ENCODE measurements at places on chromosomes 6 and 20.

DNA sequence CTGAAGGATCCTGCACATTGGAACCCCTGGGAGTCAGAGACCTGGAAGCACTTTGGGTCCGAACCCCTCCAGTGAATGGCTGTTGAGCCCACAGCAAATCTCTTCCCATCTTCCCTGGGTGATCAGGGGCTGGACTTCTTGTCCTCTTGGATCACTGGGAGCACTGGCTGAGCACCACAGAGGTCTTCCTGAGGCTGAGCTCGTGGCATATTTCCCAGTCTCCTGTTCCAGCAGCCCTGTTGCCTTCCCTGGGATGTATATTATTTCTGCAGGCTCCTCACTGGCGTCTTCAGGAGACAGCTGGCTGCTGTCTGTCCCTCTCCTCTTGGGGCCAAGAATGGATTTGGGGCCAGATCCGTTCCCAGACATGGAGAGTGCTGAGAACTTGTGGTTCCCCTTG is 43.4 kb downstream of the PTK7 start:
- peak; percentile 69 for DNase-seq

DNA sequence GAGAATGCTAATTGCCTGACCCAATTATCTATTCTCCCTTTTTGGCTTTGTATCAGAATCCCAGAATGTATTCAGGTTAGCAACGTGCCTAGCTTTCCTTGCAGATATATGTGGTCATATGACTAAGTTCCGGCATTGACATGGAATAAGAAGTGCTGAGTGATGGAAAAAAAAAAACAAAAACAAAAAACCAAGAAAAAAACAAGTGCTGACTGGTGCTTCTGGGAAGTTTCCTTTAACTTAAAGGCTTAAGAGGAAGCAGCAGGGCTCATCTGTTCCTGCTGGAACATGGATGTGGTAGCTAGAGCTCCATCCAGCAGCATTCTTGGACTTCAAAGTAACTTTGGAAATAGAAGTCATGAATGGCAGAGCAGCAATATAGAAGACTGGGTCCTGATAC is 10.4 kb upstream of the RPF2 start:
- peak; percentile 86 for DNase-seq

- DNase-seq: no peak
Measured at GRCh38 chr6:145315982-145316600, 419.2 kb downstream of the EPM2A start.

- DNase-seq: no peak
Measured at GRCh38 chr6:43355862-43356590, 13.4 kb downstream of the ZNF318 start.

DNA sequence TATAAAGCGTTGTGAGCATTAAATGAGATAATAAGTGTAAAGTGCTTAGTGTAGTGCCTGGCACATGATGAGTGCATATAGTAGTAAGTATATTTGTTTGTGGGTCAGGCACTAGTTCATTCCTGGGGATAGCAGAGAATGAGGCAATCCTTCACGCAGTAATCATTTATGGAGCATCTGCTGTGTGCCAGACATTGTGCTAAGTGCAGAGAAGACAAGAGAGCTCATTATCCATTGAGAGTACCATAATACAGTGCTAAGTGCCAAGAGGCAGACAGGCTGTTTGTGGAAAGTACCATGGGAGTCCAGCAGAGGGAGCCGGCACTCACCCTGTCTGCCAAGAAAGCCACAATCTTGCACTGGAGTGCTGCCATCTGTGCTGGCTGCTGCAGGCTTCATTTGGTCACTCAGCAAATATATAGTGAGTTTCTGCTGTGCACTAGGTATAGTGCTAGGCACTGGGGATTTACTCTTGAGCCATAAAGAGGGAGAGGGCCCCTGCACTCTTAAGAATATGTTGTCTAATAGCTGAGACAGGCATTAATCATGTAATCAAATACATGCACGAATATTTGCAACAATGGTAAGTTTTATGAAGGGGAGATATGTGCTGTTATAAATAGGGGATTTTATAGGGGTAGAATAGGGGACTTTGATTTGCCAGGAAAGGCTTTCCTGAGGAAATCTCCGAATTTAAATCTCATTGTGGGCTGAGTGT is 12.9 kb upstream of the MROH8 start:
- DNase-seq: peak; percentile 91

DNA sequence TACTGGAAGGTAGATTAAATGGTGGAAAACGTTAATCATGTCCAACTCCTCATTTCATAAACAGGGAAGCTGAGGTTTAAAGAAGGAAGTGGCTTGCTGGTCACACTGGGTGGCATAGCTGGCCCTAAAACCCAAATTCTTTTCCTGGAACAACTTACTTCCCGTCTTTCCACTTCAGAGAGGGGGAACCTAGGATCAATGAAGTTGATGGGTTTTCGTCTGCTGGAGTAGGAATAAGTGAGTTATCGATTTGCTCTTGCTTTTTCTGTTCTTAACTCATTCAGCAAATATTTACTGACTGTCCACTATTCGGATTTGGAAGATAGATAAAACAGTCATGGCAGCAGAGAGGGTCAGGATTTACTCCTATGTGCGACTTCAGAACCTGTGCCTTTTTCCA is 1.2 kb upstream of the SYS1 start:
- DNase-seq: no peak

DNA sequence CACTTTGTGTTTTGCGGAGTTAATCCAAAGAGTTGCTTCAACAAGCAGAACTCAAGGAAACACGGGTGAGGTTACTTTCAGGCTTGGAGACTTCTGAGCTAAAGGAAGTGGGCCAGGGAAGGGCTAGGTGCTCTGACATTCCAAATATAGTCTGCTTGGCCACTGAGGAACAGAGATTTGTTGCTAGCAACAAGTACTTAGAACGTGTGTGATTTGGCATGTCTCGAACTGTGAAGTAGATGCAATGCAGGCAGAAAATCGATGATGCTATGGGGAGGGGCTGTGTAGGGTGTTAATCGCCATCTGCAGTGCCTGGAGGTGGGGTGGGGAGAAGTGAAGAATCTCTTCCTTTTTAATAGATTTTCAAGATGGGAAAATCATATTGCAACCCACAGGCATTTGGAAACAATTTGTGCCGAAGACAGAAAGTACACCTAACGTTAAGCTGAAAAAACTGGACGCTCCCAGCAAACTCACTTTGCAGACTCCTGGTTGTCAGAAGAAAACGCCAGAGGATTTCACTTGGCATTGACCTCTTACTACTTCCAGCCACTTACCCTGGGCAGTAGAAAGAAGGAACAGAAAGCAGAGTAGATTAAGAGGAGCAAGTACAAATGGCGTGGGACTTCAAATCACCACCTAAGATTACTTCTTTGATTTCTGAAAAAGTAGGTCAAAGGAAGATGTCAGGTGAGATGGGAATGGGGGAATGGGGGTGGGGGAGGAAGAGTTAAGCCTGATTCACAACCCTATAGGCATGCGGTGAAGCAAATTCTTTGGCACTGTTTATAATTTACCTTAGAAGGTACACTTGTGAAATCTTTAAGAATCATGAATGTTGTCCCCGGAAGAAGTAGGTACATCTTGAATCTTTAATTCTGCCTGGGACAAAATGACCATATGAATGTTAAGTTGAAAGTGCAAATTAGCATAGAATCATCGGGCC is 314.1 kb downstream of the CD83 start:
- DNase-seq: no peak

DNA sequence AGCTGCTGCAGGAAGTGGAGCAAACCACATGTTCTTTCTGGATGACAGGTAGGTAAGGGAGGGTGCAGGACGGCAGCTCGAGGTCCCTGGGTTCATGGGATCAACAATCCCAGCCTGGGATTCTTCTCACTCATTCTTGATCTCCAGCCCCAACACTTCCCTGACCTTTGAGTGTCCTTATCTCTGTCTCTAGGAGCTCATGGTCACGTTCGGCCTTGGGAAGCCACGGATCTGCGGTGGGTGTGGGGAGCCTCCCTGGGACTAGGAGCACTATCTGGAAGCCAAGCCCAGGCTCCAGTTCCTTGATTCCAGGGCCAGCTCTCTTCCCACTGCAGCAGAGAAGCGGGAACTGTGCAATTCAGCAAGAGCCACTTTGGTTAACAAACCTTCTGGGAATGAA is 27.5 kb downstream of the BNIP5 start:
- DNase-seq: no peak

GRCh38 chr6:159828074-159828473 is 28.0 kb downstream of the PNLDC1 start:
- no peak for DNase-seq

- no peak for DNase-seq
Measured at GRCh38 chr6:27136077-27136644, 111.3 kb upstream of the PRSS16 start.

GRCh38 chr20:35363190-35363589 is 48.6 kb downstream of the UQCC1 start:
- DNase-seq: no peak

GRCh38 chr6:27553123-27553904 is 80.4 kb upstream of the ZNF184 start:
- no peak for DNase-seq

DNA sequence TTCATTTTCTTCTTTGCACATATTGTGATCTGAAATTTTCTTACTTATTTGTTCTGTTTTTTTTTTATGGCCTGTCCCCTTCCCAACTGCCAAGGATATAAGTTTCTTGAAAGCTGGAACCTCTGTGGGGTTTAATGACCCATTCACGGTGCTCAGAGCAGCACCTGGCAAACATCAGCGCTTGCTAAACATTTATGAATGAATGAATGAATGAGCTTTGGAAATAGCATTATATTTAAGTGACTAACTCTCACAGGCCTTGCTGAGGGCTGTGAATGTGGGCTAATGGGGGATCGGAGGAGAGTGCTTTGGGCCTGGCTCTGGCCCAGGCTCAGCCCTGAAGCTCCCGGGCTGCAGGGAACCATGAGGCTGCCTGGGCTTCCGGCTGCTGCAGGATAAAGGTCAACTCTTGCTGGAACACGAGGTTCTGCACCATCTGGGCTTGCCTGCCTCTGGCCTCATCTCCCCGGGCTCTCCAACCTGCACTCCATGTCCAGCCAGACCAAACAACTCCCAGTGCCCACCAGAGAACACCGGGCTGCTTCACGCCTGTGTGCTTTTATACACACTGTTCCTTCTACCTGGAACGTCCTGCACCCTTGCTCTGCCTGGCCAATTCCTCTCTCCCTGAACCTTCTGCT is 14.6 kb upstream of the ARMC12 start:
- no peak for DNase-seq

DNA sequence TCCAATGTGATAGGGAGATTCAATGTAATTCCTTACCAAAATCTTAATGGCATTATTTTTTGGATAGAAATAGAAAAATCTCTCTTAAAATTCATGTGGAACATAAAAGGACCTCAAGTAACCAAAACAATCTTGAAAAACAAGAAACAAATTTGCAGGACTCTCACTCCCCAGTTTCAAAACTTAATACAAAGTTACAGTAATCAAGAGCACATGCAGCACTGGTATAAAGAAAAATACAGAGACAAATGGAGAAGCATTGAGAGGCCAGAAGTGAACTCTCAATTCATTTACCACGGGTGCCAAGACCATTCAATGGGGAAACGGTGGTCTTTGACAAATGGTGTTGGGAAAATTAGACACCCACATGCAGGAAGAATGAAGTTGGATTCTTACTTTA is 7.8 kb upstream of the TSBP1 start:
- no peak for DNase-seq

GRCh38 chr6:118685823-118686449 is 34.5 kb upstream of the CEP85L start:
- DNase-seq: no peak

GRCh38 chr6:151916680-151917164 is 109.2 kb downstream of the ESR1 start:
- no peak for DNase-seq

- no peak for DNase-seq
Measured at GRCh38 chr6:141653590-141653989, 479.1 kb upstream of the GJE1 start.

Data from umbilical cord (tissue), 2 donors.